ENCODE measurements at places on chromosomes 1 and 21.

DNA sequence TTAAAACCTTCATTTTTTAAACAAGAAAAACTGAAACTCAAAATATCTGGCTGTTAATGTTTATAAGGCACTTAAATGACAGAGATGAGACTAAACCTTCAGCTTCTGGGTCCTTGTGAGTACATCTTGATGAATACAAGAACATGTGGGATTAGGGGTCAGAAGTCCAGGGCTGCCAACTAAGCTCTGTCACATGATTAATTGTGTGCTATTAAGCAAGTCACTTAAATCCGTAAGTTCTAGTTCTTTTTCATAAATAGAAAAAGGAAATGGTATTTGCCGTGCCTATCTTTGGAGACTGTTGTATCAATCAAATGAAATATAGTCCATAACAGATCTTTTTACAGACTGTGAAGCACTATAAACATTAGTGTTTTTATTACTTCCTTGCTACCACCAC is 43.2 kb upstream of the KCTD3 start:
- DNase-seq: no peak

DNA sequence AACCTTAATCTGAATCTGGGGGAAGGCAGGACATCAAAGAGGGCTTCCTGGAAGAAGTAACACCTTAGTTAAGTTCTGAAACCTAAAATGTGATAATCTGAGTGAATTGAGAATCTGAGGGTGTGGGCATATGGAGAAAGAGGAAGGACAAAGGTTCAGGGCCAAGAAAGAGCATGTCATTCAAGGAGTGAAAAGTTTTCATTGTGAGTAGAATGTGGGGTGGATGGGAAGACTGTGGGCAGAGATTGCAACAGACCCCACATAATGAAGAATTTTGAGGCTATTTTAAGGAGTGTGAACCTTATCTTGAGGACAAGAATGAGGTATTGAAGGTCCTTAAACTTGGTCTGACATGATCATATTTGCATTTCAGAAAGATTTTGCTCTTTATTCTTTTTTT is 227.2 kb downstream of the PTGER3 start:
- DNase-seq: no peak

GRCh38 chr1:235486321-235486720 is 17.9 kb downstream of the B3GALNT2 start:
- DNase-seq: no peak

GRCh38 chr1:112575154-112575804 is 43.7 kb downstream of the ST7L start:
- no peak for DNase-seq

GRCh38 chr1:7373251-7373650 is 397.8 kb upstream of the VAMP3 start:
- no peak for DNase-seq

DNA sequence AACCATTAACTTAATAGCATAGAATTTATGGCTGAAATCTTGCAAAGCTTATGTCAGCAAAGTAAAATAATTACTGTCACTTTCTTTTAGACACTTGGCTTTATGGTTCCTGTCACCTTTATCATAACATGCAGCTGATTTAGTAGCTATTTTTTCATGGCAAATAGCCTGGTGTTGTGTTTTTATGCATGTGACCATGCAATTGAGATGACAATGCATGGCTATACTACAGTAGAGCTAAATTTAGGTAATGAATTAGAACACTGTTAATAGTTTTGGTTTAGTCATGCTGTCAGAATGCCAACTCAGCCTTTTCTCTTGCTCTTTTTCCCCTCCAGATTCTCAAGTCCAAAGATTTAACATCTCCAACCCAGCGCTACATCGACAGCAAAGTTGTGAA is 88.6 kb downstream of the TGFB2 start:
- no peak for DNase-seq

DNA sequence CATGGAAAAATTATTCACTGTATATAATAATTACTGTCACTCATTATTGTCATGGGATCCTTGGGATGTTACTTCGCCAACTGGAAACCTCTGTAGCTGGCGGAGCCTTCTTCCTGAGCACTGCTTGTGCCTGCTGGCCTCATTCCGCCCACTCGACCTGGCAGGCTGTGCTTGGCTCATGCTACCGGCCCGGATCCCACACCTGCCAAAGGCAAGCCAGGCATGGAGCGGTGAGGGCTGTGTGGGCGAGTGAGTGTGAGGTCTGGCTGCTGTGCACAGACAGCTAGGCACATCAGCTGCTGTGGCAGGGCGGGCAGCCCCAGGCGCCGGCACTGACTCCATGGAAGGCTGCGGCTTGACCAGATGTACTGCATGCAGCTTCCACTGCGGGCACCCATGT is 78.4 kb downstream of the DISP1 start:
- no peak for DNase-seq

- DNase-seq: no peak
Measured at GRCh38 chr1:185439727-185440415, 122.8 kb upstream of the IVNS1ABP start.

DNA sequence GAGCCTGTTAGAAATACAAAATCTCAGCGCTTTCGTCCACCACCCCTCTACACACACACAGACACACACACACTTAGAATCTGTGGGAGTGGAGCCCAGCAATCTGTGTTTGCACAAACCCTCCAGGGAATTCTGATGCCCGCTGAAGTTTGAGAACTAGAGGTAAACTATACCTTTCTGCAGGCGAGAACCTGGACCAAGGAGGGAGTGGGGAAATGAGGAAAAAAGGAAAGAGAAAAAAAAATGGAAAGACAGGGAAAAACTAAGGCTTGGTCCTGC is 468 bp upstream of the NIBAN1 start:
- DNase-seq: no peak

DNA sequence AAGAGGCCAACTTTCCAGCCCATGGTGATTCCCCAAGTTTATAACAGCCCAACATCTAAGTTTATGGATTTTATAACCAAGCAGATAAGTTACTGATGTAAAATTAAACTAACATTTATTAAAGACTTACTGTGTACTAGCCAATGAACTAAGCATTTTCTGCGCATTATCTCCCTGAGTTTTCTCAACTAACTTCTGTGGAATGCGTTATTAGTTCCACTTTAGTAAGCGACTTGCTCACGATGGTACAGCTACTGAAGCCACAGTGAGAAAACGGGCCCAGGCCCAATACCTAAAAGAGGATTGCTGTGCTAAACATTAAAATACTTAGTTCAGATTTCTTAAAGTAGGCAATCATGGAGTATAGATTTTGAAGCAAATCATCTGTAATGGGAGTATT is 61.0 kb downstream of the ZBTB18 start:
- no peak for DNase-seq

DNA sequence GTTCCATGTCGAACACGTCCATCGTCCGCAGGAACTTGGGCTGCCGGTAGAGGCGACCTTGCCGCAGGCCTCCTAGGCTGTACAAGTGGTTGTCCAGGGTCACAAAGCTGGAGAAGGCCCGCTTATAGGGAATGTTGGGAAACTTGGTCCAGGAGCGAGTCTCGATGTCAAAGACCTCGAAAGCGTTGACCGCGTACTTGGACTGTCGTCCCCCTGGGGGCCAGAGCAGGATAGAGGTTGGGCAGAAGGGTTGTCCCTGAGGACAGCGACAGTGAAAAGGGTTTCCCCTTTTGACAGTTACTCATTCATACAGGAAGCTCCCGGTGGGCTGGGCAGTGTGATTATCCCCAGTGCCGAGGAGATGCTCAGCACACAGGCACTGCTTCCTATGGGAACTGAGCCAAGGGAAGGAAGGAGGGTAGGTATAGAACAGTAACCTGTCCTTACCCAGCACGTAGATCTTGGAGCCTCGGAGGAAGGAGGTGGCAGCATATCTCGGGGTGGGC is 17.5 kb downstream of the KLHDC8A start:
- DNase-seq: no peak

DNA sequence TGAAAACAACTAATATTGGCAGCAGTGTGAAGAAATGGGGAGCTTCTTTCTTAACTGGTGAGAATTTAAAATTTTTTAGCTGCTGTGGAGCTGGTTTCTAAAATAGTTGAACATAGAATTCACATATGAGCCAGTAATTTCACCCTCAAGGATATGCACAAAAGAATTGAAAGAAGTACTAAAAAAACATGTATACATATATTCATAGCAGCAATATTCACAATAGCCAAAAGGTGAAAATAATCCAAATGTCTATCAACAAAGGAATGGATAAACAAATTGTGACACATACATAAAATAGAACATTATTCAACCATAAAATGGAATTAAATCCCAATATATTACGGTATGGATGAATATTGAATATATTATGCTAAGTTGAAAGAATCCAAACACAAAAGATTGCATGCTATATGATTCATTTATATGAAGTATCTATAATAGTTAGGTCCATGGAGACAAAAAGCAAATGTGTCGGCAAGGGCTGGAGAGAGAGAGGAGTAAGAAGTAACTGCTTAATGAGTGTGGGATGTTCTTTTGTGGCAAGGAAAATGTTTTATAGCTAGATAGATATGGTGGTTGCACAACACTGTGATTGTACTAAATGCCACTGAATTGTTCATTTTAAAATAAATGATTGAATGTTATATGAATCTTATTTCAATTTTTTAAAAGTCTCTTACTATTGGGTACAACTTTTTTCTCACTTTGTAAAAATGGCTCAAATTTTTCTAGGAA is 14.8 kb upstream of the COL11A1 start:
- DNase-seq: no peak

DNA sequence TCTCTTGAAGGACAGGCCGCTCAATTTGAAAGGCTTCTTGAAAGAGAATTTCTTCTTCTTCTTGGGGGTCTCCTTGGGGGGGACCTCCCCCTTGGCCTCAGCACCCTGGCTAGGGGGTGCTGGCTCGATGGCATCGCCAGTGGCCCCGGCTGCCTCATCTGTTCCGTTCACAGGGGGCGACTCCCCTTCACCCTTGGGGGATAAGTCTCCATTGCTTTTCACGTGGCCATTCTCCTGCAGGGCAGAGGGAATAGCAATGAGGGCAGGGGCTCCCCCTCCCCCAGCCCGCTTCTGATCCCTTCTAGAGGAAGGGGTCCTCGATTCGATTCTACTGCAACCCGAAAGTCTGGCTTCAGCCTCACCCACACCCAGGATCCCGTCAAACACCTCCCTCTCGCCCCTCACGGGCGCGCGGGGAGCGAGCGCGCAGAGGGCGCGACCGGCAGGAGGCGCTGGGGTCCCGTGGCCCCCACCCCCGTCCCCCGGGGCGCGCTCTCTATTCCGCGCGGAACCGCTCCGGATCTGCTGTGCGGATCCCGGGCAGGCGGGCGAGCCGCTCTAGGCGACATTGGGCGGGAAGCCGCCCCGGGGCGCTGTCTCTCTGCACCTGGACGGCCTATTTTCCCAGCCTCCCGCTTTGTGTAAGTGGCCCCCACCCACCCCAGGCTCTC is 1.0 kb downstream of the MARCKSL1 start:
- no peak for DNase-seq

DNA sequence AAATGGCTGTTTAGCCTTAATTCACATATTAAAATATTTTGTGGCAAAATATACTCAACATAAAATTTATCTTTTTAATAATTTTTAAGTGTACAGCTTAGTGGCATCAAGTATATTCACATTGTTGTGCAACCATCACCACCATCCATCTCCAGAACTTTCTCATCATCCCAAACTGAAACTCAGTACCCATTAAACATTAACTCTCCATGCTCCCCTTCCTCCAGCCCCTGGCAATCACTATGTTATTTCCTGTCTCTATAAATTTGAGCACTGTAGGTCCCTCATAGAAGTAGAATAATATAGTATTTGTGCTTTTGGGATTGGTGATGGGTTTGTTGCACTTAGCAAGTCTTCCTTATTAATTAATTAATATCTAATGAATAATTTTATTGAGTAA is 29.4 kb downstream of the CCN1 start:
- no peak for DNase-seq

DNA sequence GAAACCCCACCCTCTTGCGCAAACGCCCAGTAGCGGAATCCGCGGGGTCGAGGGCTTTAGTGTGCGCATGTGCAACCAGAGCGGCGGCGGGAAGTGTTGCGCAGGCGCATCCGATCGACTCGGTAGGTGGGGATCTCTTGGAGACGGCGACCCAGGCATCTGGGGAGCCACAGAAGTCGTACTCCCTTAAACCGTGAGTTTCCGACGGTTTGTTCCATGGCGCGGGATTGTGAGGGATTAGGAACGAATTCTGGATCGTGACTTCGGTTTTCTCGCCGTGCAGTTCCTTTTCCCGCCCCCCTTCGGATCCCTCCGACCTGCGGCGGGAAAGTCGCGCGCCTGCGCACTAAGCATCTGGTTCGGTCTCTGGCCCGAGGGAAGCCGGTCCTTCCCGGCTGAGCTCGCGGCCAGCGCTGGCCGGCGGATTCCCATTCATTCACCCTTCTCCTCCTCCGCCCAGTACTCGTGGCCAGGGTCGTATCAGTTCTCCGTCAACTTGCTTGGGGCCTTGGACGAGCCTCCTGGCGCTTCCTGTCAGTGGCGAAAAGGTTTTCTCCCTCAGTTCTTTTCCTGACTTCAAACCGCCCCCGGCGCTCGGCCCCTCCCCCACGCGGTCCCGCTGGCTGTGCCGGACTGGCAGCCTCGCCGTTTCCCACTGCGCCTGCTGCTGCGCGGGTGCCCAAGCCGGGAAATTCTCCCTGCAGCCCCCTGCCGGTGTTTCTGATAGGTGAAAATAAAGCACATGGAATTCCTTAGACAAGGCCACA is at the start of gene CDC7:
Gene CDC7 (plus strand): TSS at position 96 of the 767 bp plus-strand sequence. CDS start 866 bp downstream, outside the sequence.
- DNase-seq: peak; percentile 59

DNA sequence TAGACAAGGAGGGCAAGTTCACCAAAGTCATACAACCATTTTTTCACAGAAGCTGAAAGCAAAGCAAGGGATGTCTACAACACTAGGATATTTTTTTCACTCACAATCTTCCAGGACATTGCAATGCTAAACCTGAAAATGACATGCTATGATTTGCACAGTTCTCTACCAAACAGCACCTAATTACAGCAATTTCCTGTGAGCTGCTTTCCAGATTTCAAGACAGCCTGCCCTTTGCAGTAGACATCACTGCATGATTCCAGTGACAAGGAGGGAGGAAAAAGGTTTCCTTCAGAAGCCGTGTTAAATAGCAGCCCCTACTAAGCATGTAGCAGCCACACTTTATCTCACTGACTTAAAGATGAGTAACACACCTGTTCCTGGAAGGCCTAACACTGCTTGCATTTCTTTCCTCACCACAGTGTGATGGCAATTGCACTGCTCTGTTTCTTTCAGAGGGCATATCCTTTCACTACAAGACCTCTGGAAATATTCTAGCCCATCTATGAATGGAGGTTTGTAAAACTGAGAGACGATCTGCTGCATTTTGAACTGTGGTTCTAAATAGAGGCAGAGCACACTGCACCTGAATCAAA is 97.1 kb downstream of the DUSP10 start:
- no peak for DNase-seq

DNA sequence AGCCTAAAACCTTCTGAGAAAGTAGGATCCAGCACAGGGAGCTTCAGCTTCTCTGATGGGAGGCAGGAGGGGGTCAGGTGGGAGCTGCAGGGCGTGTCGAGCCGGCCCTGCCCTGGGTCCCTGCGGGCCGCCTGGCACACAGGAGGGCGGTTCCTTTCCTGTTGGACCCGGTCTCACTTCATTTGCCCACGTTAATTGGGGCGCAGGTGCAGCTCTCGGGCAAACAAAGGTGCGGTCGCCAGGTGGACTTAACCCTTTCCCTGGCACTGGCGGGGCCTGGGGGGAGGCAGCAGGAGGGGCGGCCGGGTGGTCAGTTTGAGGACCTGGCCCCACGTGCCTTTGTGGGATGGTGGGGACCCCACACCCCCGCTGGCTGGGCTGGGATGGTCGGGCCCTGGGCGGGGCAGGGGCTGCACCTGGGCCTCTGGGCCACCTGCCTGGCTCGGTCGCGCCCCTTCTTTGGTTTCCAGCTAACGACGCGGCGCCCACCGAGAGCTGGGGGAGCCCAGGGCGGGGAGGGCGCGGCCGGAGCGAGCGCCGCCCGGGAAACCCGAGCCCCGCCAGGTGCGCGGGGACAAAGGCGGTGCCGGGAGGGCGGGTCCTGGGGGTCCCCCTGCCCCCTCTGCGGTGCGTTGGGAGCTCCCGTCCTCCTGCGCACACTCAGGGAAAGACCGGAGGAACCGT is 20.8 kb upstream of the C1orf159 start:
- DNase-seq: no peak

Measured in cortex of kidney (tissue), 1 donor.